ENCODE measurements at places on chromosomes 12 and 14.

DNA sequence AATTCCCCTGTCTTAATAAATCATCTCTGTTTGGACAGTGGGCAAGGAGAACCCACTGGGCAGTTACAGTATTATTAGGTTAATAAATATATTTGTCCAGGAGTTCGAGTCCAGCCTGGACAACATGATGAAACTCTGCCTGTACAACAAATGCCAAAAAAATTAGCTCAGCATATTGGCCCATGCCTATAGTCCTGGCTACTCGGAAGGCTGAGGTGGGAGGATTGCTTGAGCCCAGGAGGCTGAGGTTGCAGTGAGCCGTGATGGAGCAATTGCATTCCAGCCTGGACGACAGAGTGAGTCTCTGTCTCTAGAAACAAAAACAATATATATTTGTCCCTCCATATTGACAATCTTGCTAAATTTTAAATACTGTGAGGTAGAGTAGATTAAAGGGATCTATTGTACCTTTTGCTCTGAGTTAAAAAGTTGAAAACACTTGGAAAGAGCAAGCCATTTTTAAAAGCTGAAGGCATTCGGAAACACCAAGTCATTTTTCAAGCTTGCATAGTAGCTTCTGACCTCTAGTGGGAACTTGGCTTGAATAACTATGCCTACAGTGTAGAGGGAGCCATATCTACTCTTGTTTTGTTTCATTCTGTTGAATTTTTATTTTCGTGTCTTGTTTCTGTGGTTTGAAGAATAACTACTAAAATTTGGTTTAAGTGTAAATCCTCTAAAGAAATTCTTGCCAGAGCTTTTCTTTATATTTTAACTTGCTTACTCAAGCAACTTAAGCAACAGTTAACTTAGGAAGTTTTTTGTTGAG, 14.6 kb upstream of the EEA1 start:
- DNase-seq: no peak

DNA sequence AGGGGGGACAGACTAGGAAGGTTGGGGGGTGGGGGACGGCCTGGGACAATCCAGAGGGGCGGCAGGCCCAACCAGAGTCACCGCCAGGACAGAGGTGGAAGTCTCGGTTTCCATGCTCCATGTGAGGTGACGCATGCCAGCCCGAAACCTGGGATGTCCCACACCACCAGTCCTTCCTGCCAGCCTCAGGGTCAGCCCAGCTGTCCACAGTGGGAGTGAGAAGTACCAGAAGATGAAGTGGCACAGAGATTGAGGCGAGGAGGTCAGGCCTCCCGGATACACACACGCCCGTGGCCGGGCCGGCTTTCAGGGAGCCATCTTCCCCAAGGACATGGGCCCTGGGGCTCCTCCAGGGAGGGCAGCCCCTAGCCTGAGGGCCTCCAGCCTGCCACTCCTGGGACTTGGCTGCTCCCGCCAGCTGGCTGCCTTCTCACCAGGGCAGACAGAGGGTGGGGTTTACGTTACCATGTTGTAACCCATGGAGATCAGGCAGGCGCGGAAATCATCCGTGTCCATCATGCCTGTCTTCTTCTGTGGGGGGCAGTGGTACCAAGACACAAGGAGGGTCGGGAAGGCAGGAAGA, 85.2 kb upstream of the ZFP36L1 start:
- DNase-seq: no peak

GRCh38 chr12:12628013-12628412, 16.3 kb downstream of the CREBL2 start:
- DNase-seq: no peak

- DNase-seq: no peak
These were observed 22.2 kb upstream of the LRTM2 start for GRCh38 chr12:1797991-1798640.

DNA sequence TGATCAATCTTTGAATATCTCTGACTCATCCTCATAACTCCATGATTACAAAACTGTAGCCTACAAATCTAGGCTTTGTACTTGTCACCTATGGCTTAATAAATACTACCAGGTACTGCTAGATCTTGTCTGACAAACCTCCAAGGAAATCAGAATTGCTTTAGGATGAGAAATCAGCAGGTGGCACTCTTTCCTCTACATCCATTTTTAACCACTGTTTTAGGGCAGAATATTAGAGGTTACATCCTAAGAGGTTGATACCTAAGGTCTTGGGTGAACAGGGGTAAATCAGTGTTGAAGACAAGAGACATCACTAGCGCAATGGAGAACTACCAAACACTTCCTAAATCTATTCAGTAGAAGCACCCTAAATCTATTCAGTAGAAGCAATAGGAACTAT, 63.1 kb upstream of the SOX5 start:
- no peak for DNase-seq

DNA sequence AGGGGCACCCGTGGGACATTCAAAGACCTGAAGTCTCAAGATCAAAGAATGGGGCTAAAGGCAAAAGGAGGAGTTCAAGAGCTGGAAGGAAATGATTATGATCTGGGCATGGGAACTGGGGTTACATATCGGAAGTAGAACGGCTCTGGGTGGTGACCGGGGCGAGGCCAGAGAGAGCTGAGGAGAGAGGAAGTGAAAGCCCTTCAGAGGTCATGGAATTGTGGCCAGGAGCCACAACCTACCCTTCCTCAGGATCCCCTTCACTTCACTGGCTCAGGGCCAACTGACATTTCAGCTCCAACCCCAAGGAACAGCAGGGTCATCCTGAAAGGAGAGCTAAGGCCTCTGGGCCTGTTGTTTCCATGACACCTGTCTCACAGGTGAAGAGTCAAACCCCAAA, 57.8 kb downstream of the GALNT16 start:
- no peak for DNase-seq

DNA sequence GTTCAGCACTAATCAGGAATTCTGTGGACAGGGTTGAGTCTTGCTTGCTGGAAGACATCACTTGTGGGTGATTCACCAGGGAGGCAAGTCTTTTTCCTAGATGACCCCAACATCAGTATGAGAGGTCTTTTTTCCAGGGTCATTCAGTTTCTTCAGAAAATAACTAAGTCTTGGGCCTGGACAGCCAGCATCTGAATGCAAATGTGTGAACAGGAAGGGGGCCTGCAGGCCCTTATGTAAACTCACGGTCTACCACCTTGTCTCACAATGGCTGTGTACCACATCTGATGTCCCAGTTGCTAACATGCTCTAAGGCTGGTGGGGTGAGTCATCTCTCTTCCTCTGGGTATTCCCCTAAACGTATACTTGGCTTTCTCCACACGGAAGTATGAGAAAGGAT, 79.2 kb downstream of the HECTD4 start:
- DNase-seq: peak; percentile 28

DNA sequence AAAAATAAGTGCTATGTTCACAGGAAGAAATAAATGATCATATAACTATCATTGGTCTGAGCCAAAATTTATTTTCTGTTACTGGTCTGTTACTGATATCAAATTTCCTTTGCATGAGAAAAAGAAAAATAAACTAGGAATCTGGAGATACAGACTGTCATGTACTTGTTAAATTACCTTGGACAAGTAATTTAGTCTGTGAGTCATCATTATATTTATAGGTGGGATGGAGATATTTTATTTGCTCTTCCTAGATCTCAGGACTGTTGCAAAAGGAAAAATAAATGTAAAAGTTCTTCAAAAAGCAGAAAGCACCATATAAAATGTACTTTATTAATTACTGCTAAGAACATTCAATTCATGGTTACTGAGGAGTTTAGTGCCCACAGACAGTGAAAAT, 174.4 kb downstream of the PTPRO start:
- DNase-seq: no peak

- no peak for DNase-seq
These were observed 27.7 kb upstream of the ATXN7L3B start for GRCh38 chr12:74509886-74510285.

DNA sequence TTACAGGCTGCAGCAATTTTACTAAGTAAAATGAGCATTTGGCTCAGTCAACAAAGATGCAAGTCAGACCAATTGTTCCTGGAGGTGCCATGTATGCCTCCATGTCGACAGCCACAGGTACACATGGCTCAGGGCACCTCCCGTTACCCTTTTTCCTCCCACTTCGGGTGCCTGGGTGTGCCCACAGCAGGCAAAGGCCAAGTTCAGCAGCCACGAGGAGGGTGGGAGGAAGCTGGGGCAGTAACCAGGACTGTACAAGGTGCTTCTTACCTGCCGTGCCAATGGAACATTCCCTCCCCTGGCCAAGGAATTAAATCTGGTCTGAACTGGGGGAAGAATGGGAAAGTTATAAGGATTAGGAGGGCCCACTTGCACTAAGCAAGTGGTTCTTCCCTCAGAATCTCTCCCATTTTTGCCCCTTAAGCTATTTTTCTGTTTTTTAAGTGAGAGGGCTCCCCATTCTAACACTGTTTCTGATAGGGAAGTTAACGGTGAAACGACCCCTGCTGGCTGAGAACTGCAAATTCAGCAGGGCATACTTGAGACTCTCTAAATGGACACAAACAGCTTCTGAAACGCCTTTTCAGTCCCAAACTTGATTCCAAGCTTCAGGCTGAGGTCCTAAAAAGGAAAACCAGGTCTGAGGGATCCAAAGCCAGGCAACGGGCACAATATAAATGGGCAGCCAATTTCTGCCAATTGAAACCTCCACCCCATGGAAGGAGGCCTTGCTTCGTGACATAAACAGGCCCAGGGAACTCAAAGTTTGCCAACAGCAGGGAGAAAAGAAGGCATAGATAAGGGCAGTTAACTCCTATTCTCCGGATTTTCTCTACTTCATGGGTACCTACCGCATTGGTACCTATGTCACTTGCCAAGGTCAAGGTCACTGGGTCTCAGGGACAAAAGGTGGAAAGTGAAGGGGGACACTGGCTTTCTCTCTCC, 24.8 kb downstream of the CLECL1 start:
- DNase-seq: peak; percentile 68

DNA sequence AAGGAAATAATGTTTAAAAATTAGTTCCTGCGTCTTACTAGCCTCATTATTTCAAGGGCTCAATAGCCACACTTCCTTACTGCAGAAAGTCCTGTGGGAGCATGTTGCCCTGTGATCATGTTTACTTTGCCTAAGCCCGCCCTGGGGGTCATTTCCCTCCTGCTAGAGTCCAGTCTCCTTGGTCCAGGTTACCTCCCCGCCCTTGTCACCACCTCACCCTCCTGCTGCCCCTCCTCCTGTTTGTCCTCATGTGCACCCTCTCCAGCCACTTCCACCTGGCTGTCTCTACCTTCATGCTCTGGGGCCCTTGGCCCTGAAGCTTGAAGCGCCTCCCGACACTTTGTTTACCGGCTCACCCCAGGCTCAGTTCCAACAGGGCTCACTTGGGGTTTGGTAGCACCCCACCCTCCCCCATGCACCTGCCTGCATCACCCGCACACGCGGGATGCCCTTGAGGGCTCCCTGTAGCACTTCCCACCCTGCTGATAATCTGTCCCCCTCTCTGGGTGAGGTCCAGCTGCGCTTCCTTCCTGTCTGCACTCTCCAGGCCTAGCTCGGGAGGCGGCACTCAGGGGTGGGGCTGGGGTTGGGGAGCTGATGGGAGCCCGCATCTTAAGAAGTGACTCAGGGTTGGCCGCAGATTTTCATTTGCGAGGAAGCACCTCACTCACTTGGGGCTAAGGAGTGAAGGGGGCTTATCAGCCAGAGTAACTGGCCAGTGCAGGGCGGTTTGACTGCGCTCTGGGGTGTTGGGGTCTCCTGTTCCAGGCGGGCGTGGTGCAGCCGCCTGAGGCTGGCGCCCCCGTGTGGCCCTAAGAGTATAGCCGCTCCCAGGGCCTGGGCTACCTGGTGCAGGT, 40.1 kb downstream of the SMIM41 start:
- DNase-seq: peak; percentile 30

- no peak for DNase-seq
These were observed 223.4 kb upstream of the DIO2 start for GRCh38 chr14:80434574-80435321.

GRCh38 chr14:73234029-73234428, 3.3 kb upstream of the PAPLN start:
- no peak for DNase-seq

DNA sequence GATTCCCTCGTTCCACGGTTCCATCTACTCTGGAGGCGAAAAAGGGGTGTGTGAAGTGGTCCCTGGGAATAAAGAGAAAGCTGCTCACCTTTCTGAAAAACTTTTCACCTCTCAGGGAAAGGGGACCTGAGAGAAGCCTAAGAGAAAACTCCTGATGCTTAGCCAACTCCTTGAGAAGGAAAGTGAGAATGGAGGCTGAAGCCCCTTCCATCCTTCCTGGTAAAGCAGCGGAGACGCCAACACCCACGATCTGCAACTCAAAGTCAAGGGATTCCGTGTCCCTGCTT, 110.0 kb downstream of the ARF6 start:
- no peak for DNase-seq

GRCh38 chr14:54737132-54737711, 165.4 kb downstream of the GCH1 start:
- no peak for DNase-seq

DNA sequence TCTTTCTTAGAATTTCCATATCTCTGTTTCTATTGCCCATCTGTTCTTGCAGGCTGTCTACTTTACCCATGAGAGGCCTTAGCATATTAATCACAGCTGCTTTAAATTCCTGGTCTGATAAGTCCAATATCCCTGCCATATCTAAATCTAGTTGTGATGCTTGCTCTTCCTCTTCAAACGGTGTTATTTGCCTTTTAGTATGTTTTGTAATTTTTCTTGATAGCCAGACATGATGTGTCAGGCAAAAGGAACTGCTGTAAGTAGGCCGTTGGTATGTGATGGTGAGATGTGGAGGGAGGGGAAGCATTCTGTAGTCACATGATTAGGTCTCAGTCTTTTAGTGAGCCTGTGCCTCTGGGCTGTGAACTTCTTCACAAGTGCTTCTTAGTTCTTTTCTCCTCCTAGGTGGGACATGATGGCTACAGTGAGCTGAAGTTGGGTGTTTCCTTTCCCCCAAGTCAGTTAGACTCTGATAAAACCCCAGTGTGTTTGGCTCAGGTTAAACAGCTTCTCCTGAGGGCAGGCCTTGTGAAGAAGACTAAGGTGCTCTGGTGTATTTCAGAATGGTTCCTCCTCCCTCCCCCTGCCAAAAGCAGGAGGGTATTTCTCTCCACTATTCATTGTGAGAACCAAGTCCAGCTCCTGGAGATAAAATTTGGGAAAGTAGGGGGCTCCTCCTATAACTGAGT, 195.9 kb upstream of the PARP11 start:
- no peak for DNase-seq

DNA sequence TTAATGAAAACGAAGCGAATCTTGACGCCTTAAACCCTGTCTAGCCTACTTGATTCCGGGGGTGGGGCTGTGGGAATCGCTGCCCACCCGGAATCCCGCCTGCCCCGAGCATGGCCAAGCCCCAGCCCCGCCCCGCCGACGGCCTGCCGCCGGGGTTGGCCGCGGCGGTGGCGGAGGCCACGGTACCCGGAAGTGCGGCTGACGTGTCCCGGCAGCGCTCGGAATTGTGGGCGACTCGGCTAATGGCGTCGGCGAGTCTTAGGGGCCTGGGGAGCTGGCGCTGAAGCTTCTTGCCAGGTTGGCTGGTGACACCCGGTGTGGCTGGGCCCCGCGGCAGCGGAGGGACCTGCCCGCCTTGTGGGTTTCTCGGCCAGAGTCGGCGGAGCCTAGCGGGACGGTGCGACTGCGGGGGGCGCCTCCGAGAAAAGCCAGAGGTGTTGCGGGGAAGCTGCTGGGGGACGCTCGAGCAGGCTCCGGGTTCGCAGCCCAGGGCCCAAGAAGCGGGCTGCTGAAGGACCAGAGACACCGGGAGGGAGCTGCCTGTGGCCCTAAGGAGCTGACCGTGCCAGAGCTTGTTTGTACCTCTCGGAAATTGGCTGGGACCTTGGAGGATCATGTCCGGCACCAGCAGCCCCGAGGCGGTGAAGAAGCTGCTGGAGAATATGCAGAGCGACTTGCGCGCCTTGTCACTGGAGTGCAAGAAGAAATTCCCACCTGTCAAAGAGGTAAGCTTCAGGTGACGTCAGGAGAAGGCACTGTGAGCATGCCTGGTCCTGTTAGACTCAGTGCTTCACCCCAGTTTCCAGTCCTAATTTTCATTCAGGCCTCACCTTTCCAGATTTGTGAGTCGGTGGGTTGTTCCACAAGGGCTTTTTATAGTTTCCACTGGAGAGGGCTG, at the start of gene MON2:
MON2 (plus strand) TSS at position 233 of the 898 bp plus-strand sequence; CDS start at position 615, 382 bp downstream.
- DNase-seq: peak; percentile 84

Data from effector memory CD8-positive, alpha-beta T cell (primary cell).